ENCODE measurements at places on chromosomes 16 and 17.
A peak's percentile ranks its signal among the peaks of the same experiment; 100 is the strongest.

DNA sequence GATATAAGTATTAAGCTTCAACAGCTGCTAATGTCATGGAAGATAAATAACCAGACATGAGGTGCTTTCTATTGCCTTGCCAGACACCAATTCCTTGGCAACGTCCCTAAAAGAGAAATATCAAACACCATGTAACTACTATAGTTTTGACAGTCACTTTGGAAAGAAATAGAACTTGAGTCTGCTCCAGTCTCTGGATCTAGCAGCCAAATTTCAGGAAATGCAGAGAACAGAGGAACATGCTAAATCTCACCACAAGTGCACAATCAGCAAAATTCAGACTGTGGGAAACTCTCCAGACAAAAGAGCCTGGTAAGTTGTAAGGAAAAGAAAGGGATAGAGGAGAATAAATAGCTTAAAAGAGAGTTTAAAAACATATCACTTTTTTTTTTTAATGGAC, 28.4 kb upstream of the TANC2 start:
- DNase-seq, result no peak

DNA sequence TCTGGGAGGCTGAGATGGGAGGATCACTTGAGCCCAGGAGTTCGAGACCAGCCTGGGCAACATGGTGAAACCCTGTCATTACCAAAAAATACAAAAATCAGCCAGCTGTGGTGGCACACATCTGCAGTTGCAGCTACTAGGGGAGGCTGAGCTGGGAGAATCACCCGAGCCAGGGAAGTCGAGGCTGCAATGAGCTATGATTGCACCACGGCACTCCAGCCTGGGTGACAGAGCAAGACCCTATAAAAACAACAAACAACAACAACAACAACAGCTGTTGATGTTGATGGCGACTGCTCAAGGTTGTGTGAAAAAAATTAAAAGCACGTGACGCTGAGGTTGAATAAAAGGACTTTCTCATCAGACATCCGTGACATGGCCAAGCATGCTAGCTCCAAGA, 40.8 kb upstream of the CIBAR2 start:
- no peak for DNase-seq

DNA sequence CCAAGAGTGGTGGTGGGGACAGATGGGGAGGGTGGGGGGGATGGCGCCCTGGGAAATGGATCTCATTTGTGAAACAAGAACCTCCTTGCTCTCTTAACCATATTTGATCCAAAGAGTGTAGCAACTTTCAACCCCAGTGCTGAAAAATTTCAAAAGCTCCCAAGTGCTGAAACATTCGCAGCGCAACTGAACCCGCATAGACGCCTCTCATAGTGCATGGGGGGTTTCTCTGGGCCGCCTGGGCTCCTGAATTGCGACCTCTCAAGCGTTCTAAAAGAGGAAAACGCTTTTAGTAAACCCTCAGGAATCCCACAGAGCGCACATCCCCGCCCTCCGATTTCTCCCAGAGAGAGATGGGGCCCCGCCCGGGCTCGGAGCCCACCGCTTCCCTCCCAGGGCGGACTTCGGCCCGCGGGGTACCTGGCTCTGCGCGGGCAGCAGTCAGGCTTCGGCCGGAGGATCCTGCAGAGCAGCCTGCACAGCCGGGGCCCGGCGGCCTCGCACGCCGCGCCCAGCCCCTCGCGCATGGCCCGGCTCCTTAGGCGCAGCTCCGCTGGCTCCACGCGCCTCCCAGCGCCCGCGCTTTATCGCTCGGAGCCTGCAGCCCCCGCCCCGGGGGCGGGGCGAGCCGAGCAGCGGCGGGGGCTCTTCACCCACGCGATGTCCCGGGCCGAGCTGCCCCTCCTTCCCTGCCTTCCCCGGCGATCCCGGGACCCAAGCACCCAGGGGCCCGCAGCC, 7.0 kb downstream of the NOS2 start:
- DNase-seq, result peak; percentile 27

DNA sequence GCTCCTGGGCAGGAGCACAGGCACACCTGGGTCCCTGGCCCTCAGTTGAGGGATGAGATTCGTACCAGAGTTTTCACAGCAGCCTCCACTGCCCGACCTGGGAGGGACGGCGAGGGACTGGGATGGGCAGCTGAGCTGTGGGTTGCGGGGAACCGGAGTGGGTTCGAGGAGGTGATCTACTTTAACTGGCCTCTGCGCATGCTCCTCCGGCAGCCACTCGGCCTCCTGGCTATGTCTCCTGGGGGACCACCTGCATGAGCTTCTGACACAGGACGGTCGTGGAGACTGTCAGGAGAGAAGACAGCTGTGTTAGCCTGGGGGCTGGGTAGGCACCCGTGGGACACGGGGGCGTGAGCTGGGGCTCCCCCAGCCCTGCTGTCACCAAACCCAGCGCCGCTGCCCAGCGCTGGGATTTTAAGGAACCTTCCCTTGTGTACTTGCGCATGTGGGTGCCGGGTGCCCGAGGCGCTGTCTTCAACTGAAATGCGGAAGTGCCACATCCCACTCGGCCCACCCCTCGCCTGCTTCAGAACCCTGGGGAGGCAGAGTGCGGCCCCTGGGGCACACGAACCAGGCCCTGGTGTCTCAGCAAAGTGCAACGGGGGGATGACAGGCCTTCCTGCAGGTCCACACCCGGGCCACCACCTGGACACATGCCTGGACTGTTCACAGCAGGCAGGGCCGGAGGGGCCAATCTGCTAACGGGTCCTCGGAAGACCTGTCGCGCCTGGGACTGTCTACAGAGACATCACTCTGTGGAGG, 36.4 kb downstream of the SLC7A5 start:
- DNase-seq, result no peak

GRCh38 chr17:65163990-65164495, 26.9 kb downstream of the RGS9 start:
- no peak for DNase-seq

- DNase-seq, result no peak
Measured at GRCh38 chr17:58556833-58557250, 42.4 kb upstream of the MTMR4 start.

Measured in hypothalamus (tissue), 51 donors.